Esophagus mucosa (tissue), 1 donor: ENCODE measurements at places on chromosomes 12 and 14. TPM values are rescaled to one million over a fixed set of nuclear protein-coding genes. Genes with fewer than 3 reads are reported as not detected.

- ATAC-seq = no peak
Measured at GRCh38 chr12:80445083-80445793, 1.2 kb downstream of the PTPRQ start.

DNA sequence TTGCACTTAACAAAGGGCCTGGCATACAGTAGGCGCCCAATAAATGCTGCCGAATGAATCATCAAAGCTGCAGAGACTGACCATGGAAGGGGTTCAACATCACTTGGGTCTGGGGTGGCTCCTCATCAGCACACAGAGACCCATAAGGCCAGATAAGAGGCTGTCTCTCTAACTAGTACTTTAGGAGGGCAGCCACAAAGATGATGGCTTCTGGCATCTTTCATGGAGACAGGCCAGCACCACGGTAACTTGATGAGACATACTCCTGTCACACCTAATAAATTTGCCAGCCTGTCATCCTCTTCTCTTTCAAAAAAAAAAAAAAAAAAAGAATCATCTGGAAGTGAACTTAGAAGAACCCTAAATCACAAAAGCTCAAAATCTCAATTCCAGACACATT is 3.4 kb downstream of the PRIMA1 start:
- ATAC-seq = no peak

DNA sequence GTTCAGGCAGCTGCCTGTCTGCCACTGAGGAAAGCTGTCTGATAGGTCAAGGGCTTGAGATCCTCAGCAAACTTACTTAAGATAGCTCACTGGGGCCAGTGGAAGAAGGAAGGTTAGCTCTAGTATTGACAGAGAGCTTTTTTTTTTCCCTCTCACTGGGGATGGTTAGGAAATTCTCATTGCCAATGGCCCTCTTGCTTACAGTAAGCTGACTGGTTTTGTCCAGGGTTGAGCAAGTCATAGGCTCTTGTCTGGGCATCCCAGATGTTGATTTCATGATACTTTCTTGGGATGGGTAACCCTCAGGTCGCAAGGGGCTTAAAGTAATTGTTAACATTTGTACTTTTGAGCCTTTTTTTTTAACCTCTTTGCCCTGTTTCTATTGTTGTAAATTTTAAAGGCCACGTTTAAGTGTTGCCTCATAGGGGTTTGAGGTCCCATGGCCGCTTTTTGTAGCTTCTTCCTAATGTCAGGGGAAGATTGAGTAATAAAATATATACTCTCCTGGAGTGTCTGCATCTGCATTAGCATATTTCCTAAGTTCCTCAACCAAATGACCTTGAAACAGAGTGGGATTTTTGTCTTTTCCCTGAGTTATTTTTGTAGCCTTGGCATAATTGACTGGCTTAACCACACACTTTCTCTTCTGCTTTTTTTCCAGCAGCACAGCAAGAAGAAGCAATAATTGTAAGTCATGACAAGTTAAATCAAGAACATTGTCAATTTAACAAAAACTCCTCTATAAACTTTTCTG is 716.0 kb downstream of the LRFN5 start:
- ATAC-seq = no peak

- ATAC-seq = no peak
Measured at GRCh38 chr12:105736498-105736897, 402.3 kb downstream of the NUAK1 start.

The ACSM4 gene
- total RNA-seq = not detected

DNA sequence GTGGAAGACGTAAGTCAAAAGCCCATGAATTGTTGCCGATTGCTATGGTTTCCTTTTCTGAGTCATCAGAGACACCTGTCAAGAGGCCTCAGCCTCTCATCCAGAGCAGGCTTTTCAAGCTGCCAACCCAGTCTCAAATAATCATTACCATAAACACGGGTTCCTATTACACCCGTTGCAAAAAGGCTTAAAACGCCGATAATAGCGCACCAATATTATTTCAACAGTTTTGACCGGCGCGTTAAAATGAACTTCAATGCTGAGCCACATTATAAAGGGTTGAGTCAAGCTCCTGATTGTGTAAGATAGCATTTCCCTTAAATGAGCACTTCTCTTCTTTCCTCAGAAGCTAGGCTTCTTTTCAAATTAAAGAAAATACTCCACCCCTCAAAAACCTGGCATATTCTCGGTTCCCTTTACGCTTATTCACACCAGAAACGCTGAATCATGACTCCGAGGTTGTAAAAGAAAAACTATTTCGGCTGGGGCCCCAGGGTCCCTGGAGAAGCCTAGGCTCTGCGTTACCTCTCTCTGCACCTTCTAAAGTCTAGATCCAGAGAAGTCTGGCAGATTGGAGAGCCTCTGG is 1.4 kb downstream of the TMTC1 start:
- ATAC-seq = peak; percentile 76

GRCh38 chr12:94001691-94002090 is 146.7 kb upstream of the PLXNC1 start:
- no peak for ATAC-seq

DNA sequence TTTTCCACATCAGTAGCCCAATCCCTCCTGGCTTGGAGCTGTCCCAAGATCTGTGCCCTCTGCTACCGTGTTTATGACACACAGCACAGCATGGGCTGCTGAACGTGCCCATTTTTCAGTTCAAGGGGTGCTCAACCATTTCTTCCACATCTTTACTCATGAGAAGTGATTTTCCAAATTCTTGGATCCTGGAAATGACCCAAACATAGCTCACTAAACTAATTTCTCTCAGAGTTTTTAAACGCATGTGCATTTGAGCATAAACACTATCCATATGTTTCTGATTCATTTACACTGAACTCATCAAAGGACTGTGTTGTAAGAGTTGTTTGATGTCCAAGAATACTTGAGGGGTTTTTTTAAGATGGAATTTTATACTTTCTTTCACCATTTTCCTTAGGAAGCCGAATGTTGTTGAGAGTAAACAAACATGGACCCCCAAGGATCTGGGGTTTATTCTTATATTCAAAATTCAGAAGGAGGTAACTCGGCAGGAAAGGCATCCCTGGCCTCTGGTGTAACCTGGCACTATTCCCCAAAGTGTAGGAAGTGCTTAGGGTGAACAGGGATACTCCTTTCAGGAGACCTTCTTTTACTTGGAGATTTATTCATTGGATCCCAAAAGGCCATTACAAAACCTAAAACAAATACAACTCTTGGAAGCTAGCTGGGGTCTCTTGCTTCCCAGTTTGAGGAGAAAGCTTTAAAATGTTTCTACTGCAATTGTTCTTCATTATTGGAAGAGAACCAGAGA is 215.0 kb downstream of the BMP4 start:
- no peak for ATAC-seq

DNA sequence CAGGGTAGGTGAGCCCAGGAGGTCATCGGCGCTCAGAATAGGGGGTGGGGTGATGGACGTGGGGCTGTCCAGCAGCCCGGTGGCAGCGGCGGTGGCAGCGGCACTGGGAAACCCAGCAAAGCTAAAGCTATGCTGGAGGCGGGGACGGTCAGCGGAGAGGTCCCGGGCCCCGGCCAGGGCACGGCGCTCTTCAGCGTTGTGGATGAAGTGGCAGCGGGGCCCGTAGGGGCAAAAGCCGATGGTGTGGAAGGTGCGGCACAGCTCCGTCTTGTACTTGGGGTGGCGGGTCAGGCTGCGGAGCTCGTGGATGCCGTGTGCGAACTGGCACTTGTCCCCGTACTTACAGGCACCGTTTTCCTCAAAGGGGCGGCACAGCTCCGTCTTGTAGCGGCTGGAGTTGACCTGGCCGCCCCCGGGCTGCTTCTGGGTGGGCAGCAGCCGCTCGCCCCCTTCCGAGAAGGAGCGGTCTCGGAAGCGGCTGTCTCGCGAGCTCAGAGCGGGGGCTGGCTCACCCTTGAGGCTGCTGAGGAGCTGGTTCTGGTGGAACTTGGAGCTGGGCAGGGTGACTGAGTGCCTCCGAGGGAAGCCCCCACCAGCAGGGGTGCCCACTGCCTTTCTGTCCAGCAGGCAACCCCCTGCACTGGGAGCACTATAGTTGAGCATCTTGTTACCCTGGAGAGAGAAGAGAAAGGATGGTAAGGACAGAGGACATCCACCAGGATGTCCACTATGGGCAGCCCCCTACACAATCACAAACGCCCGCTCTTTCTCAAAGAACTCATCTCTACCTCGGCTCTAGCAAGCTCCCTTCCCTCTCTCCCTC is 2.8 kb downstream of the ZFP36L1 start:
- ATAC-seq = no peak

DNA sequence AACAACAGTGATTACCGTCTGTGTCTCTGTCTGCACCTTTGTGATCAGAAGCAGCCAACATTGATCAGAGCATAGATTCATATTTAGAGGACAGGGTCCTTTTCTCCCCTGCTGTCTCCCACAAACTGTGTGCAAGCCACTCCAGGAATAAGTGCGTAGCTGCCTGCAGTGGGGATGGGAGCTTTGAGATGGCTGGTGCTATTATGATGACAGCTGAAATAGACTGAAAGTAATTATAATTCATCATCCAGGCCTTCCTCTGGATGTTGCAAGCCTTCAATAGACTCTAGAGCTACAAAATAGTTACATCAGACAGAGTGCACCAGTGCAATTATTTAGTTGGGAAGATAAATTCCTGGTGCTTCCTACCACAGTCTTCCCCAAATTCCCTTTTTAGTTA is 68.1 kb downstream of the BORCS5 start:
- ATAC-seq = no peak

DNA sequence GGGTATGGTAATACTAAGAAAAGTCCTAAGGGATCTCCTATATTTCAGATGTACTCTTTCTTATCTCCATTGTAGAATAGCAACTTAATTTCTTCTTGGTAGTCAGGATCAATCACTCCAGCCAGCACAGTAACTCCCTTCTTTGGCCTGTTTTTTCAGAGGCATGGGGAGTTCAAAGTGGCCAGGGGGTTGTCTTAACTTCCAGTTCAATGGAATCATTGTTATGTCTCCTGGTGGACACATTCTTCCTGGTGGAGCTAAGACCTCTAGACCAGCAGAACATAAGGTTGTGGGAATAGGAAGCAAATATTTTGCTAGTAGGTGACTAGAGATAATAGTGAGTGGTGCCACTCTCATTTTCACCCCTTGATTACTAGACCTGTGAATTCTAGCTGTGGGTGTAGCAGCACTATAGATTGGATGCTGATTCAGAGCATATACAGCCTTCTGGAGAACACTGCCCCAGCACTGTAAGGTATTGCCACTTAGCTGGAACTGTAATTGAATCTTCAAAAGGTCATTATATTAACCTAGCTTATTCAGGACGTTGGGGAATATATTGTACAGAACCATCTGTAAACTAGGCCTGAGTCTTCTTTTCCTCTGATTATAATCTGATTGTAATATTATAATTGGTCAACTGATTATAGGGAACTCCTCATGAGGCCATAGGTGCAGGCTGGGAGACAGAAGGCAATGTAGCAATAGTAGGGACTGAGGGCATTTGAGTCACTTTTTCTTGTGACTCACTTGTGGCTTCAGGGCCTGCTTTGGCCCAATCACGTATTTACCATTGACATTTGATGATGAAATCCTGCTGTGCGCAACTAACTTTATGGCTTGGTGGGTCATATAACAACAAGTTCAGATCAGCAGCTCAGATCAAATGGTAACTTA is 60.2 kb upstream of the ATP2B1 start:
- peak; percentile 94 for ATAC-seq

GRCh38 chr14:56153267-56153666 is 35.1 kb downstream of the PELI2 start:
- no peak for ATAC-seq

DNA sequence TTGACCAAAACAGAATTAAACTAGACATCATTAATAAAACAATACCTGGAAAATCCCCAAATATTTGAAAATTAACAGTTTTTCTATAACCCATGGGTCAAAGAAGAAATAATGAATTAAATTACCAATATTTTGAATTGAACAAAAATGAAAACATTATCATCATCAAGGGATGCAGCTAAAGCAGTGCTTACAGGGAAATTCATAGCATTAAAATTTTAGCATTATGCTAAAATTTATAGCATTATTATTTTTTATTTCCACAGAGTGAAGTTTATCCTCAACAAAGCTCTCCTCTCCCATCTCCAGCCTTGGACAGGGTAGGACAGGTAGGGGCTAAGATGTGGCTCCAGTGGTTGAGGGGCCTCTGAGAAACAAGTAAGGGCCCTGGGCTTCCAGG is 19.3 kb upstream of the M6PR start:
- no peak for ATAC-seq

The SLC38A4 gene
- 2.4 TPM for total RNA-seq

DNA sequence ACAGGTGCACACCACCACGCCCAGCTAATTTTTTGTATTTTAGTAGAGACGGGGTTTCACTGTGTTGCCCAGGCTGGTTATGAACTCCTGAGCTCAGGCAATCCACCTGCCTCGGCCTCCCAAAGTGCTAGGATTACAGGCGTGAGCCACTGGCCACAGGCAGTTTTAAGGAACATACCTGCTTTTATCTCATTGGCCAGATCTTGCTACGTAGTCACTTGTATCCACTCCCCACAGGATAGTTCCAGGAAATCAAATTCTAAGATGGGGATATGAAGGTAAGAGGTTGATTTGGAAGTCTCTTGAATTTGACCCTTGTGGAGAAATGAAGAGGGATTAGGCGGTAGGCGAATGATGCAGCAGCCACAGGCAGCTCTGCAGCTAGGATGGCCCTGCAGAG is 8.8 kb upstream of the PLEKHG6 start:
- ATAC-seq = no peak
